HS-5 (cell line): ENCODE measurements at places on chromosomes 1 and 21.

DNA sequence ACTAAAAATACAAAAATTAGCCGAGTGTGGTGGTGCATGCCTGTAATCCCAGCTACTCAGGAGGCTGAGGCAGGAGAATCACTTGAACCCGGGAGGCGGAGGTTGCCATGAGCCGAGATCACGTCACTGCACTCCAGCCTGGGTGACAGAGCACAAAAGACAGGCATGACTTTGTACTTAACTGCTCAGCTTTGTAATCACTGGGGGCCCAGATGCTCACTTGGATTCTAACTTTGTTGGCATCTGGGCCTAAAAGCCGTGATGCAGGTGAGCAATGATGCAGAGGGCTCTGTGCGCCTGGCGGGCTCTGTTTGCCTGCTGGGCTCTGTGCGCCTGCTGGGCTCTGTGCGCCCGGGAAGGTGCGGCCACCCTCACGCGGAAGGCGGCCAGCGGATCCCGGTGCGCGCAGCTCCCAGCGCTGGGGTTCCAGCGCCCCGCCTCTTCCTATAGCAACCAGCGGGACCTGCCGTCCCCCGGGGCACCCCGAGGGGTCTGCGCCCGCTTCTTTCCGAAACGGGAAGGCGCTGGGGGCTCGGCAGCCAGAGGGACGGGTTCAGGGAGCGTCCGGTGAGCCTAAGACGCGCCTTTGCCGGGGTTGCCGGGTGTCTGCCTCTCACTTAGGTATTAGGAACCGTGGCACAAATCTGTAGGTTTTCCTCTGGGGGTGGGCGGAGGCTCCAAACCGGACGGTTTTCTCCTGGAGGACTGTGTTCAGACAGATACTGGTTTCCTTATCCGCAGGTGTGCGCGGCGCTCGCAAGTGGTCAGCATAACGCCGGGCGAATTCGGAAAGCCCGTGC is 31.7 kb downstream of the PRMT2 start:
- DNase-seq = no peak

DNA sequence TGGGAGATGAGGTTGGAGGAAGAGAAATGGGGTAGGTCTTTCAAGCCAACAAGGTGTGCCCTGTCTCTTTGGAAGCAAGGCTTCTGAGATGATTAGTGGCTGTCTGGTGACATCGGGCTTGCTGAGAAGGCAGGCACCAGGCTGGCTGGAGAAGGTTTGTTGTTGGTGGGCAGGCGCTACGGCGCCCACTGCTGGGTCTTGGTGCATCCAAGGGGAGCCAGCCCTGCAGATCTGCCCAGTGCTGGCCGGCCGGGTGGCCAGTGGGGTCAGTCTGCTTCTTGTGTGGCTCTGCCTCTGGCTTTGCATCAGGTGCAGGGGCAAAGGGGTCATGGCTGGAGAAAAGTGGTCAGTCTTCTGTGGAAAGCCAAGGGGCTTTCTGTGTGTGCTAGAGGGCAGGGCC is 126.2 kb downstream of the TLR5 start:
- DNase-seq = no peak

DNA sequence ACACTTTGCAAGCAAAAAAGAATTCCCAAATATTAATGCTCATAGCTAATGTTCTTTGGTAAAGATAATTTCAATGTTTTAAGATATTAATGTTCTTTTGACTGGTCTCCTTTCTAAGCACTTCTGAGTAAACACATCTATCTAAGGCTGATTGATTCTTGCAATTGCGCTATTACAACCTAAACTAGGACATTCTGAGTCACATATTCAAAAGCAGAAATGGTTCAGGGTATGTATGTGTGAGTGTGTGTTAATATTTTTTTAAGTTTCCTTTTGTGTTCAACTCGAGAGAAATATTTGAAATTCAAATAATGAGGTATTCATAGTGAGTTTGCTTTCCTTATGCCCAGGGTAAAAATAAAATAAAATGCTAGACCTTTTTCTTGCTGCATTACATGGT is 203.6 kb upstream of the GRIK3 start:
- no peak for DNase-seq

DNA sequence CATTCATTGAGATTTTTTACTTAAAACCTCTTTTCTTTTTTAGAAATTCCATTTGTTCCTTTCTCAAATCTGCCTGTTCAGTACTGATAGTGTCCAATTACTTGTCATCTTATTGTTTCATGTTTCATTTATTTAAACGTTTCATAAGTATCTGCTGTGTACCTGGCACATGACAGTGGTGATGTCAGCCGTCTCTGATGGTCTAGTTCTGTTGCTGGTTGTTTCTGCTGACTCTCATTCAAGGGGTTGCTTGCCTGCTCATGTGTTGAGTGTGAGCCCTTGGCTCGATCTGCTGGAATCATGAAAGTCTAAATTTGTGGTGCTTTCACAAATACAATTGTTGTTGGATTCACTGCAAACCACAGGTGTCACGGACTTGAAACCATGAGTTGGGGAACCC is 25.5 kb upstream of the C2CD2 start:
- DNase-seq = no peak

DNA sequence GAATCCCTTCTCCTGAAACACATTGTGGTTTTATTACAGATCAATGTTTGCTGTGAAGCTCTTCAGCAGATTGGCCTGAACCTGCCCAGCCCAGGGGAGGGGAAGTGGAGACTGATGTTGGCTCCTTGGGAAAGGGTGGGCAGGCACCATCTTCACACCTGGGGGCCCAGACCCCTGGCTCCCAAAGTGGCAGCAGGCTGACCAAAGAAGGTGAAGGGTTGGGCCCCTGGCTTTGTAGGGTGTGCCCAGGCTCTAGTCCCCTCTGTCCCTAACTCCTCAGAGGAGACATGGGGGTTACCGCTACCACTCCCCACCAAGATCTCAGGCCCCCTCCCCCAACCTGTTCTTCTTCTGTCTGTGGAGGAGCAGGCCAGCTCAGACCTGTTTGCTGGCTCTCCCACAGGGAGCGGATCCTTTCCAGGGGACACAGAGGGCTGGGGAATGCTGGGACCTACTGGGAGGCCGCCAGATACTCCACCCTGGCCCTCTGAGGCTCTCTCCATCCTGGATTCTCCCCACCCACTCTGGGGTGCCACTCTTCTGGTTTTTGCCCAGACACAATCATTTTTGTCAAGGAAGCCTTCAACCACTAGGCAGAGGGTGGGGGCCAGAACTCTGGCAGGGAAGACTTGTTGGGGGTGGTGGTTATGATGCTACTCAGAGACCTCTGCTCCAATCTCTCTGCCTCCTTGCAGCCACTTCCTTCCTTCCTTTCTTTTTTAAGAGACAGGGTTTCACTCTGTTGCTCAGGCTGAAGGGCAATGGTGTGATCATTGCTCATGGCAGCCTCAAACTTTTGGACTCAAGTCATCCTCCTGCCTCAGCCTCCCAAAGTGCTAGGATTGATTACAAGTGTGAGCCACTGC is 5.0 kb upstream of the EFNA3 start:
- no peak for DNase-seq

- no peak for DNase-seq
These were observed 1.5 kb downstream of the VAMP4 start for GRCh38 chr1:171740356-171740863.

DNA sequence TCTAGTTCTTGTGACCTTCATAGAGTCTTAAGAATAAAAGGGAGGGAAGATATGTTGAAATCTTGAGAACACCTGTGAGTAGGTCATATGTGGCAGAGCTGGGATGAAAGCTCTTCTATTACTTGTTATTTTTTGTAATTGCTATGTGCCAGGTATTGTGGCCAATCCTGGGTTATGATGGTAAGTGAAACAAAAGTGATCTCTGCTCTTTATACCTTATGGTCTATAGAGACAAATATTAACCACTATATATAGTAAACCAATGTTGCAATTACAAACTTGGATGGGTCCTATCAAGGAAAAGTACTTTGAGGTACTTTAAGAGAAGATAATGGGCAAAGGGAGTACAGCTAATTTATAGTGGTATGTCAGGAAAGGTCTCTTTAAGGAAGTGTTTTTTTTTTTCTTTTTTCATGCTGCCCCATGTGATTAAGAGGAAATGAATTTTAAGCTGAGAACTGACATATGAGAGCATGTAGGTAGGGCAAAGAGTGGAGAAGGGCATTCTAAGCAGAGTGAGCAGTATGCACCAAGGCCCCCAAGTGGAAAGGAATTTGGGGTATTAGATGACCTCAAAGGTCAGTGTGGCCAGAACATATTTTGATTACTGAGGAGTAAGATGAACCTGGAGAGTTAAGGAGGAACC is 43.3 kb downstream of the POU2F1 start:
- DNase-seq = no peak

DNA sequence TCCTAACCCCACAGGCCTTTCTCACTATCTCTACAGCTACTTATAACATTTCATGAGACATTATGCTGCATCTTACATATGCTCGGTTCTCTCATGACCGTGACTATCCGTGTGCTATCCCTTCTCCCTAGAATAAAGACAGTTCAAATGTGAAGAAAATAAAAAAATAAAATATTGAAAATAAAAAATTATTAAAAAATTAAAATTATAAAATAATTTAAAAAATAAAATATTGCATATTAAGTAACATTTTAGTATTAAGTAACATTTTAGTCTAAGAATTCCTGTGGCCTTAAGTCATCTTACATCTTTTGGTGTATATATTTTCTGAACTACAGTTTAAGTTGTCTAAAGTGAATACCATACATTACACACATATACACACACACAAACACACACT is 415.5 kb downstream of the DPYD start:
- DNase-seq = no peak

GRCh38 chr1:206842854-206843253 is 22.6 kb upstream of the IL20 start:
- DNase-seq = no peak

DNA sequence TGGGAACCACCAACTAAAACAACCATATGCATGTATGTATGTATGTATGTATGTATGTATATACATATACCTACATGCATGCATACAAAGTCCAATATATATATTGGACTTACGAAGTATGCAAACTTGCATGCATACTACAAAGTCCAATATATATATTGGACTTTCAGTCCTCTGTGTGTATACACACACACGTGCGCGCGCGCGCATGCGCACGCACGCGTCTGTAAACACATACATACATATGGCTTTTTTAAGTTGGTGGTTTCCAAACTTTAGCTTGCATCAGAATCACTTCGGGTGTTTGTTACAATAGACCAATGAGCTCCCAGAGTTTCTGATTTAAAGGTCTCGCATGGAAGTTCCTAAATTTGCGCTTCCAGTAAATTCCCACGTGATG is 197.5 kb upstream of the C1orf87 start:
- no peak for DNase-seq

DNA sequence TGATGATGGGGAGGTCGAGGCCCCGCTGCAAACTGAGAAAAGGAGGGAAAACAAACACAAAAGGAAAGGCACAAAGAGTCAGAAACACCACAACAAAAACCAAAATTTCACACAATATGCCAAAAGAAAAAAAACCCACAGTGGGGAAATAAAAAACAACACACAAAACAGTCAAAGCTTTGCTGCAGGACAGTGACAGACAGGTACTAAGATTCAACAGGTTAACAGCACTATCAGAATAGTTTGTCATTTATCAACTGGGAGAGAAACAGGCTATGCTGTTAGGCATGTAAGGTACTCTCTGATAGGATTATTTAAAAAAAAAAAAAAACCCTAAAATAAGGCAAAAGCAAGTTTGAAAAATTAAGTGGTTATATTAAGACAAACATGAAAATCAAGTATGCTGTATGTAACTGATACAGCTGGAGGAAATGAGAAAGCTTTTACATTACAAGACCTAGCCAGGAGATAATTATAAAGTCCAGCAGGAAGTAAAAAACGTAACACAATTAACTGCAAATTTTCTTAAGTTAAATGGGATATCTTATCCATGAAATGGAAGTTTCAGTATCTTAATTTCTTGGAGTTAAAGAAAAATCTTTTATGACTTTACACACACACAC is 179.0 kb downstream of the EIF4G3 start:
- no peak for DNase-seq

DNA sequence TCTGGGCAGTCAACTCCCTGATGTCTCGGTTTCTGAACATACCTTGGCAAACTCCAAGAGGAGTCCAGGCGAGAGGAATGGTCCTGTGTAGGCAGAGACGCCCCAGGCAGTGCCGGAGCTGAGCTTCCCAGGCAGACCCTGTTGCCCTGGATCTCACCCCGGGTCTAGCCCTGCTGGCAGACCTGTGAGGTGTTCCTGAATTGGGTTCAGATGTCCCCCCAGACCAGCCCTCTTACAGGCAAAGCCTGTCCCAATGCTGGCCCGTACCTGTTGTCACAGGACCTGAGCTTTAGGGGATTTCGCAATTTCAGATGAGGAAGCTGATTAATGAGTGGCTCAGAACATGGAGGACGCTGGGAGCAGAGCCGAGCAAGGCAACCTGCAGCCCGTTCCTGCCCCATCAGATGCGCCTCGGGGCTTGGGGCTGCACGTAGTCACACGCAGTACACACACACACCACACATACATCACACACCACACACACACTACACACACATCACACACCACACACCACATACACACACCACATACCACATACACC is 38.5 kb upstream of the PDE9A start:
- DNase-seq = no peak

DNA sequence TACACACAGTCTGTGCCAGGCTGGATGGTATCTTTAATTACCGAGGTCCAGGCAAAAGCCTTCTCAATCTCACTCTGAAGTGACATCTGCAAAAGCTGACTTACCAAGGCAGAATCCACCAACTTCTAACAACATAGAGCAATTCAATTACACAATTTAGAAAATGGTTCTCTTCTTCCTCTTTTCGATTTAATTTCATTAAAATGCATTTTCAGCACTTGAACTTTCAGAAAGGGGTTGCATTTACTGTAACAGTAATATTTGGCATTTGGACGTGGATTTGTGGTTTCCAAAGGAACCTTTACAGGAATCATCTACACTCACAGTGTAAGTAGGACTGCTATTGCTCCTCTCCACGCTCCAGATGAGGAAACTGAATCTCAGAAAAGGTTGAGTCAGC is 53.3 kb downstream of the ERO1B start:
- DNase-seq = no peak

- DNase-seq = no peak
These were observed 16.4 kb downstream of the ECHDC2 start for GRCh38 chr1:52904927-52905698.

DNA sequence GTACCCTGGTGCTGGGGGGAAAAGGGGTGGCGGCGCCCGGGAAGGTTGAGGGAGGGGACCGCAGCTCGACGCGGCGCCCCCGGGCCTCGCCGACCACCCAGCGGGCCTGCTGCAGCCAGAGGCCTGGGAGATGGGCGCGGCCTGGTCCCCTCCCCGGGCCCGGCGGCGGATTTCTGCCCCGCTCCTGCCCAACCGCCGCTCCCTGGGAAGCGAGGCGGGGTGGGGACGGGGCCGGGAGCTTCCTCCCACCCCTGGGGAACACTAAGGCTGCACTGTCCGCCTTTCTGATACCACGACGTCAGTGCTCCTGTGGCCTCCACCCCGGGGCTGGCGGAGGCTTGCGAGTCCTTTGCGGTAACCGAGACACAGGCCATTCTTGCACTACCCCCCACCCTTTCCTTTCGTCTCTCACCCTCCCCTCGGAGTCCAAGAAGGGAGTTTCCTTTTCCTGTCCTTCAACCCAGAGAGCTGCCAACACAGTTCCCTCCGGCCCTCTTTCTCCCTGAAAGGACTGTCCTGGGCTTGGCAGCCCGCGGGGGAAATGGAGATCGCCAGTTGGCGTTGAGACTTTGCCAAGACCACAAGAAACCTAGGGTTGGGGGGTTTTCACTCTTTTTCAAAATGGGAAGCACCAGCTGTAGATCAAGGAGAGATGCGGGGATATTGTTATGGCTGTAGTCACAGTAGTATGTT is 742 bp downstream of the SH3GLB1 start:
- DNase-seq = peak; percentile 35

- DNase-seq = peak; percentile 23
These were observed 34.1 kb downstream of the TP53BP2 start for GRCh38 chr1:223811634-223812101.

GRCh38 chr21:42414928-42415769 is 11.4 kb downstream of the UBASH3A start:
- no peak for DNase-seq
